ENCODE measurements at places on chromosomes 7 and 10.

DNA sequence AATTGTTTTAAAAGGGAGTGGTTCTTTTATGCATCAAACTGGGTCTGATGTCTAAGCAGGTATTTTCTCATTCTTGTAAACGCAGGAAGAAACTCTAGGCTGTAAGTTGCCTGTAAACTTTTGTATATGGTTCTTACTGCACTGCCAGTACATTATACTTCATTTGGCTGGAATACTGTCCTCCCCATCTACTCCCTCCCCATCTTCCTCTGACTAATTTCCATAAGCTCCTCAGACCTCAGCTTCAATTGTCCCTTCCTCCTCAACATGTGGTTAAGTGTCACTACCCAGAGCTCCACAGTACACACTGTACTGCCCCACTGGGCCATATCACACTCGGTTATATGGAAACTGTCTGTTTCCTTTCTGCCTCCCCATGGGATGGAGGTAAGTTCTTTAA lies 161.4 kb upstream of the MDFIC start:
- no peak for DNase-seq

GRCh38 chr10:132735923-132736391 lies 50.0 kb downstream of the NKX6-2 start:
- DNase-seq: no peak

DNA sequence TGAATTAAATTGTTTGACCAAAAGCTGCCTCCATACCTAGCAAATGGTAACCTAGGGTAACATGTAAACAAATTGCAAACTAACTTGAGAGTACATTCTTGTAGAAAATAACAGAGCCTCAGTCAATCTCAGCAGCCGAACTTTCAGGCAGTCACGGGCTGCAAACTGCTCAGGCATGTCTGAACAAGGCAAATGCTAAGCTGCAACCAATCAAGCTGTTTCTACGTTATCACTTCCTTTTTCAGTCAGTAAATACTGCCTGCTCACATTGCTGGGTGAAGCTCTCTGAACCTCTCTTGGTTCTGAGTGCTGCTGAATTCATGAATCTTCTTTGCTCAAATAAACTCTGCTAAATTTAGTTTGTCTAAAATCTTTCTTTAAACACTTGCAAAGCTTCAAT lies 1212.4 kb downstream of the SORCS1 start:
- DNase-seq: no peak

- no peak for DNase-seq
These were observed 45.4 kb upstream of the C7orf33 start for GRCh38 chr7:148545172-148545571.

DNA sequence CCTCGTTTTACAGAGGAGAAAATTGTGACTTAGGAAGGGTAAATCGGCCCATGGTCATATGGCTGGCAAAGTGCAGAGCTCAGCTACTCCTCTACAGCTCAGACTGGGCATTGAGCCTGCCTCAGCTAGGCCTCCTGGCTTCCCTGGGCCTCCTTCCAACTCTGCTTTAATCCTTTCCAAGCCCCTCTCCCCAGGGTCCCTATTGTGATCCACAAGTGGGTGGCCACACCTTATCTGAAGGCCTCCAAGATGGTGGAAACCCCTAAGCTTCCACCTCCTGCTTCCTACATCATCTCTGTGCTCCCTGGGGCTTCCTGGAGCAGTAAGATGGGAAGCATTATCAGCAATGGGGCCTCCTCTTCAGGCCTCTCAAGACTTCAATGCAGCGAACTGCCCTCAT lies 3.0 kb upstream of the LGI1 start:
- DNase-seq: no peak

DNA sequence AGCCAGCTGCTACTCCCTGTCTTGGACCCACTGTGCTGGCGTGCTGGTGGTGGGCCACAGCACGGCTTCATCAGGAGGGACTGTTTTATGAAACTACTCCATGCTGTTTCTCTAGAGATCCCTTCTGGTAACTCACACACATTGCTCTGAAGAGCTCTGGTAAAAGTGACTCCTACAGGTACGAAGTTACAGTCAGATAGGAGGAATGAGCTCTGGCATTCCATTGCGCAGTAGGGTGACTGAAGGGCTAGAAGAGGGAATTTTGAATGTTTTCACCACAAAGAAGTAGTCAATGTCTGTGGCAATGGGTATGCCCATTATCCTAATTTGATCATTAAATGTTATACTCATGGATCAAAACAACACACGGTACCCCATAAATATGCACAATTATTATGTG lies 609 bp downstream of the MAT1A start:
- DNase-seq: no peak

DNA sequence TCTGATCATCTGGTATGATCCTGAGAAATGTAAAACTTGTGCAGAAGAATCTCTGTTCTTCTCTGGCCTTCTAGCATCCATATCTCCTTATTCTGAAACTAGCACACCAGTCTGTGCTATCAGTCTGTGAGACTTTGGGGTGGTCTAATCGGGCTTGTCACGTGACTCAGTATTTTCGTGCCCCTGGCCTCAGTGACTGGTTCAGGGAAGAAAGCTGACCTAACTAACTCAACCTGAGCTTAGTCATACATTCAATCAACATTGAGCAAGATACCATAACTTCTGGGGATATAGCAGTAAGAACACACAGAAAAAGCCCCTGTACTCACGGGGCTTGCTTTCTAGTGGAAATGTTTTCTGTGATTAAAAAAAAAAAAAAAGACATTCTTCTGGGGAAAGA lies 109.3 kb downstream of the DKK1 start:
- DNase-seq: no peak

DNA sequence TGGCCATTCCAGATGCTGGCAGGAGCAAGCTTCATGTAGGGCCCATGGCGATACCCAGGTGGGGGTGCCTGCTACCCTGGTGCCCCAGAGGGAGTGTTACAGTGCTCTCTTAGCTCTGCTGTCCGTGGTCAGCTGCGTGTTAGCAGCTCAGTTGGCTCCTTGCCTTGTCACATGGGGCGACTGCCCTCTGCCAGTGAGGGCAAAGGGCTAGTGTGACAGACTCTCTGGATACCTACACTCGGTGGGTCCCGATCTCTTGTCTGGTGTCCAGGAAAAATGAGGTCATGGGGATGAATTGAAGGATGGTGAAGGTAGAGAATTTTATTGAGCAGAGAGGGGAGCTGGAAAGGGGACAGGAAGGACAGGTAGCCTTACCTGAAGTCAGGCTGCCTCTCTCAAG lies 152.2 kb downstream of the CYP26A1 start:
- DNase-seq: no peak

DNA sequence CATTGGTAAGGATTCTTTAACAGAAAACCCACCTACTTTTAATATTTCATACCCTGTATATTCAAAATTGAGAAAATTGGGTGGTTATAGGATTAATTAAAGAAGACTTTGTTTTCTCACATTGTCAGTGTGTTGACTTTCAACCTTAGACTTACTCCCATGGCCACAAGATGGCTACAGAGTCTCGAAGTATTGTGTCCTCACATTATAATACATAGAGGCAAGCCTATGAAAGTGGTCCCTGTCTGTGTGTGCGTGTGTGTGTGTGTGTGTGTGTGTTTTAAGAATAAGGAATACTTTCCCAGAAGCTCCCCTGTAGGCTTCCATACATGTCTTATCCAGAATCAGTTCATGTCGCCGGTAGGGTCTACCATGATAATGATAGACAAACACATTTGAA lies 180.0 kb downstream of the PHF14 start:
- no peak for DNase-seq

DNA sequence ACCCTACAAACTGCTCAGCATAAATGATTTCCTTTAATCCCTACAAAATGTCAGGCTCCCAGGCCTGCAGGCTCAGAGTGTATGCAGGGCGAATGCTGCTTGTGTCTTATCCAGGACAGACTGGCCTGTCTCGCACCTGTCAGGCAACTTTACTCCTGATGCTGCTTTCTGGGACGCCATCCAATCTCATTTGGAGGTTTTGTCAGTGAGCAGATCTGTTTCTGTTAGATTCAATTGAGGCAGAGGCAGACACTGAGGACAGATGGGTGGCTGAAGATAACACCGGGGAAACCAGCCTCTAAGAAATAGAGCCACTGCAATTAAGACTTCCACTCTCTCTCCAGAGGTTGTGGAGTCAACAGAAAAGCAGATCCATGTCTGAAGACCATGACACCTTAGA lies 115.6 kb downstream of the DPP6 start:
- DNase-seq: no peak

DNA sequence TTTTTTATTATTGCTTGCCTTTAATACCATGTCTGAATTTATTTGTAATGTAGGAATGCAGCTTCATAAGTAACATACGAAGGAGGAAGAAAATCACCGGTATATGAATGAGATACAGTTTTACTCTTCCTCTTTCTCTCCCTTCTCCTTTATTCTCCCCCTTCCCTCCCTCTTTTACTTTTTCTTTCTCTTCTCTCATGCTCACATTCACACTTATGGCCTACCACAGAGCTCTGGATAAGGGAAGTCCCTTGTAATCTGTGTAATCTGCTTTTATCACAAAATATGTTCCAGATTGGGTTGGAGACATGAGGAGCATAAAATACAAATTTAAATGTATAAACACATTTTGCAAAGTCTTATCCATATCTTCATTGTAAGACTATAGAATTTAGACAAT lies 59.4 kb downstream of the MDFIC start:
- DNase-seq: no peak

- no peak for DNase-seq
These were observed 16.5 kb downstream of the SMC3 start for GRCh38 chr10:110584006-110584405.

- no peak for DNase-seq
These were observed 75.0 kb downstream of the WDR37 start for GRCh38 chr10:1130995-1131790.

DNA sequence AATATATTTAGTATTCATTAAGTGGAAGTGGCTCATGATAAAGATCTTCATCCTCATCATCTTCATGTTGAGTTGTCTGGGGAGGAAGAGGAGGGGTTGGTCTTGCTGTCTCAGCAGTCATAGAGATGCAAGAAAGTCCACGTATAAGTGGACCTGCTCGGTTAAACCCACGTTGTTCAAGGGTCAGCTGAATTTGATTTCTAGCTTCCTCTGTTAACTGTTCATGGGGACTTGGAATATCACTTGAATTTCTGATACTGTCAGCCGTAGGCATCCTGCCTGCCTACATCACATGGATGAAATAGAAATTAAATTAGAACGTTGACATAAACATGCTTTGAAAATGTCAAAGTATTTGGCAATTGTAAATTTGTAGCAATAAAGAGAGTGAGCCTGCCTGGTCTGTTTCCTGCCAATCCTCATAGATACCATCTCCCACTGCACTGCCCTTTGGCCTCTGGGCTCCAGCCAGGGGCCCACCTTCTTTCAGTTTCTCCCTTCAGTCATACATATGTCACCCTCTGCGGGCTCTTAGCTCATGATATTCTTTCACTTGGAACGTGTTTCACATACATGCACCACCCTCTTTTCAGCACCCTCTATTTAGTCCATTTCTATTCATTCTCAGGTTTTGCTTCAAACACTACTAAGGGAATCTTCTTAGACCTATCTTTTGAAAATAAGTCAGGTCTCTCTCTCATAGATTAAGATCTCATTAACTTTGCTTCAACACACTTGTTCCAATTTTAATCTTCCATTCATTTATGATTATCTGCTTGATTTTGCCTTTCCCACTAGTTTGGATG lies 376.3 kb downstream of the IPMK start:
- DNase-seq: no peak

- DNase-seq: no peak
These were observed 45.8 kb upstream of the CARD11 start for GRCh38 chr7:3089493-3089892.

DNA sequence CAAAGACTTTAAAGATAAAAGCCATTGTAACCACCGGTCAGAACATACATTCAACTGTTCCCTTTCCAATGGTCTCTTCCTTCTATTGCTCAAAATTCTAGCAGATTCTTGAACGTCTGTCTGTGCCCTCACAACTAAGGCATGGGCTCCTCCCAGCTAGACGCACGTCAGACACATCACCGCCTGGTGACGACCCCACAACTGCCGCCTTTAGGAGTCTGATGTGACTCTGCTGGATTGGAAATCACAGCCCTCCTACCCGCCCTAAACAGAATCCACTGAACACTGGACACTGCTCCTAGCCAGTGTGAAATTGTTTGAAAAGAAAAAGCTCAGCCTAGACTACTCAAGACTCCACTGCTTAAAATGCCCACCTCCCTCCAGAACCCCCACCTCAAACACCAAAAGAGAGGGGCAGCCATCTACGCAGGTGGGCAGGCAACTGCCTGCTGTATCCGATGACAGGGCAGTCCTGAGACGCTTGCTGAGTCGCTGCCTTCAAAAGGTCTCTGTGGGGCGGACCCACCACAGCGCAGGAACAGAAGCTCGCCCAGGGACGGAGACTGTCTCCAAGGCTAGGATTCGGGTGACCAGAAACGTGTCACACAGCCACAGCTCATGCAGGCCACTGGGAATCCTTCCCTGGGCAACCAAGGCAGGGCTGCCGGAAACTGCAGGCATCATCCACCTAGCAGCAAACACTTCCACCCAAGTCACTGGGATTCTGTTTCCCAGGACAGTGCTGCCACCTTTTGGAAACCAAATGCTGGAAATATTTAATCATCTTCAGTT lies 34.7 kb downstream of the GSDME start:
- no peak for DNase-seq

DNA sequence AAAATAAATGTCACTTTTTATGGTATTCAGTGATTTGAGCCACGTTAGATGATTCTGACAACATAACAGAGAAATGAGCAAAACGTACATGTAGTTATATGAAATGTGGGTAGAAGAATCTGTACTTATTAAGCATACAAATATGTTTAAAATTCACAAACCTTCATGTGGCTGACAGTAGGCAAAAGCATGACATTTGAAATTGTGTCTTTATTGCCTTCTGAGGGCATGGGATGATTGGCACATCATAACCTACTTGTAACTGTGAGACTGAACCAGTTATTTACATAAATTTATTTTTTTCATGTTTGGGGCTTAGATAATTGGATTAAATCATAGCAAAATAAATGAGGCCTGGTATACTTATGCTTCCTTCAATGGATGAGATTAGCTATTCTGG lies 202.2 kb downstream of the DNAJB9 start:
- no peak for DNase-seq

DNA sequence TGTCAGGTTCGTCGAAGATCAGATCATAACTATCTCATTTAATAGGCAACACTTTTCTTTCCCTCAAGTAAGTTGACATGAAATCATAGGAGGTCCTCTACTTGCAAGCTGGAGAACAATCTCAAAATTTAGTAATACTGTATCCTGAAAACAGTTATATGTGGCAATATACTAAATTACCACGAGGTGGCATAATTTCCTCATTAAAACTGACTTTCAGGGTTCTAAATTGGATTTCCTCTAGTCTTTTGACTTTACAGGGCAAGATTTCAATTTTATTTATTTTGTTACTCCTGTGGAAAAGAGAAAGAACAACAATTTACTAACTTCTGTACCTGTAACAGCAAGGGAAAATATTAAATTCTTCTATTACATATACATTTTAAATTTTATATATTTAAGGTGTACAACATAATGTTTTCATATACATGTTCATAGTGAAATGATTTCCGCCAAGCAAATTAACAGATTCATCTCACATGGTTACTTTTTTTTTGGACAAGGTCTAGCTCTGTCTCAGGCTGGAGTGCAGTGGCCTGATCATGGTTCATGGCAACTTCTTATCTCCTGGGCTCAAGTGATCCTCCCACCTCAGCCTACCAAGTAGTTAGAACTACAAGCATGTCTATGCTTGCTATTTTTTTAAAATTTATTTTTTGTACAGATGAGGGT lies 53.4 kb upstream of the CYP2C18 start:
- DNase-seq: no peak

Measured in NCI-H2081 treated with DMSO at 0.1 percent for 48 hours (cell line).